Endodermal cell (in vitro differentiated cells): ENCODE measurements at places on chromosomes 4 and X. TPM values are rescaled to one million over a fixed set of nuclear protein-coding genes. Genes with fewer than 3 reads are reported as not detected.

The TMEM35A gene
- 0.67 to 0.80 TPM (median 0.73 TPM) in 3 replicates for total RNA-seq

The FAM47C gene
- total RNA-seq, result not detected in 2 replicates

GRCh38 chrX:39301036-39301435, 499.8 kb downstream of the MID1IP1 start:
- no peaks in the 10 kb centered on the region for H3K27me3 ChIP-seq
- DNase-seq, result no peak
- H3K4me1 ChIP-seq, result no peaks in the 10 kb centered on the region
- no peak overlapping the region for H3K27ac ChIP-seq
- H3K36me3 ChIP-seq, result no peaks in the 10 kb centered on the region
- H3K4me3 ChIP-seq, result no peak overlapping the region

DNA sequence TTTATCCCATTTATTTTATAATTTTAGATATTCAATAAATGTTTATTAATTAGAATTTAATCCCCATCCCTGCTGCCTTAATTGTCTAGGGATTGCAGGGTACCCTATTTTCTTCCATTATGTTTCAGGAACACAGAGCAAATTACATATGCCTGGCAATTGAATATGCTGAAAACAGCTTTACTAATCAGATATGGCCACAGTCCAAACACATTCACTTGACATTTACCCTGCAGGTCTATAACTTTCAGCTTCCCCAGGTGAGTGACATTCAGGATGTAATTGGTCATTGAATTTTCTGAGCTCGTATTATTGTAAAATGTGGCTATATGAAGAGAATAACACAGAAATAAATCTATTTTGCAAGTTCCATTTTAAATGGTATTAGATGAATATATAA, 218.7 kb upstream of the NDST4 start:
- DNase-seq, result no peak
- H3K27me3 ChIP-seq, result no peaks in the 10 kb centered on the region
- H3K4me1 ChIP-seq, result no peaks in the 10 kb centered on the region
- no peak overlapping the region for H3K4me3 ChIP-seq
- H3K27ac ChIP-seq, result no peak overlapping the region
- no peaks in the 10 kb centered on the region for H3K36me3 ChIP-seq

GRCh38 chrX:154751669-154752271, 893 bp upstream of the GAB3 start:
- H3K27me3 ChIP-seq, result peaks cover 47% of the 10 kb centered on the region
- H3K27ac ChIP-seq, result no peak overlapping the region
- no peak for DNase-seq
- no peaks in the 10 kb centered on the region for H3K36me3 ChIP-seq

DNA sequence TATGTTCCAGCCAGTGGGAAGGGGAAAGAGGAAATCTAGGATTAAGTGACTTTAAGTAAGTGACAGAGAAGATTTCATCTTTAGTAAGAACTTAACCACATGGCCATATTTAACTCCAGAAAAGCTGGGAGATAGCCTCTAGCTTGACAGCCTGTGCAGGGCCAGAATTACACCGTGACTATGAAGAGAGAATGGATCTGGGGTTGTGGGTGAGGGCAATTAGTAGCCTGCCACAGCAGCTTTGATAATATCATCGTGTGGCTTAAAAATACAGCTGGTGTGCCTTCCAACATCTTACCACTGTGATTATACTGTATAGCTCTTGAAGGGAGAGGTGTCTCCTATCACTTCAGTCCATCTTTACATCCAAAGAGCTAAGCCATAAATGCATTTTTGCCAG, 57.6 kb upstream of the TBC1D9 start:
- no peaks in the 10 kb centered on the region for H3K27me3 ChIP-seq
- DNase-seq, result no peak
- H3K27ac ChIP-seq, result no peak overlapping the region
- H3K4me3 ChIP-seq, result no peak overlapping the region
- no peaks in the 10 kb centered on the region for H3K4me1 ChIP-seq

GRCh38 chrX:115229337-115230003, 4.4 kb downstream of the LRCH2 start:
- DNase-seq, result no peak
- H3K27ac ChIP-seq, result no peak overlapping the region
- H3K36me3 ChIP-seq, result no peaks in the 10 kb centered on the region
- no peak overlapping the region for H3K4me3 ChIP-seq

- no peaks in the 10 kb centered on the region for H3K27me3 ChIP-seq
- no peak overlapping the region for H3K27ac ChIP-seq
- peaks cover 73% of the 10 kb centered on the region for H3K36me3 ChIP-seq
- no peak overlapping the region for H3K4me3 ChIP-seq
- no peak for DNase-seq
Observed at GRCh38 chrX:133306316-133306715, 88.2 kb upstream of the TFDP3 start.

- H3K27ac ChIP-seq, result no peak overlapping the region
- no peaks in the 10 kb centered on the region for H3K27me3 ChIP-seq
- no peak for DNase-seq
- no peaks in the 10 kb centered on the region for H3K36me3 ChIP-seq
- no peak overlapping the region for H3K4me3 ChIP-seq
- no peaks in the 10 kb centered on the region for H3K4me1 ChIP-seq
Observed at GRCh38 chrX:66625525-66625924, 13.4 kb downstream of the EDA2R start.

- H3K27ac ChIP-seq, result no peak overlapping the region
- H3K36me3 ChIP-seq, result no peaks in the 10 kb centered on the region
- no peaks in the 10 kb centered on the region for H3K4me1 ChIP-seq
- no peak overlapping the region for H3K4me3 ChIP-seq
- no peaks in the 10 kb centered on the region for H3K27me3 ChIP-seq
- no peak for DNase-seq
Observed at GRCh38 chr4:101339332-101339731, 8.0 kb downstream of the PPP3CA start.
